Stimulated activated naive B cell treated with anti-CD40 and anti-IgM and Interleukin-4, amounts not matched to agents 10 μg/mL and 1 μg/mL and 100 μg/mL, for 72 hours (primary cell): ENCODE measurements at places on chromosomes 13 and 19.

- no peak for DNase-seq
These were observed 800.1 kb upstream of the PCDH9 start for GRCh38 chr13:68030152-68030809.

DNA sequence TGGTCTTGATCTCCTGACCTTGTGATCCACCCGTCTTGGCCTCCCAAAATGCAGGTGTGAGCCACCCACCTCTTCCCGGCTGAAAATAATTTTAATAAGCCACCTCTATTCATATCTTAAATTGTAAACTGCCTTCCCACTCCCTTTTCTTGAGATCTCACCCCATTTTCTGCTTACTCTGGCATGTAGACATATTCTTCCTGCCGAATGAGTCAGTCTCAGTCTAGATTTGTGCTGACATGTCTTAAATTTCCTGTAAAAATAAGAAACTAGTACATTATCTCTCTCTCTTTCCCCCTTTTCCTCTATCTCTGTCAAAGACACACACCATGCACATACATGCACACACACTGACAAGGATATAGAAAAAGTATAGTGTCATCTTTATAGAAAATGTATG lies 60.9 kb downstream of the THSD1 start:
- DNase-seq = no peak

- DNase-seq = no peak
These were observed 1212.8 kb downstream of the DIAPH3 start for GRCh38 chr13:58950911-58951310.

- DNase-seq = no peak
These were observed 40.3 kb downstream of the MPHOSPH8 start for GRCh38 chr13:19673473-19674430.

DNA sequence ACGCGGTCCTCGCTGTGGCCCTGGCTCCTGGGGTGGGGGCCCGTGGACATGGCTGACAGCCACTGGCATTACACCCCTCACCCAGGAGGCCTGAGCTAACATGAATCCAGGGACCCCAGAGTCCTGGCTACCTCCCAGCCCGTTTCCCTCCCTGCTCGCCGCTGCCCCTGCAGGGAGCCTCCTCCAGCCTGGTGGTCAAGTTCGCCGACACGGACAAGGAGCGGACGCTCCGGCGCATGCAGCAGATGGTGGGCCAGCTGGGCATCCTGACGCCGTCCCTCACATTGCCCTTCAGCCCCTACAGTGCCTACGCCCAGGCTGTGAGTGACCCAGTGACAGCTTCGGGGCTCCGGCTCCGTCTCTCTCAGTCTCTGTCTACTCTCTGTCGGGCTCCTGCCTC lies 56.6 kb downstream of the CELF5 start:
- DNase-seq = no peak

GRCh38 chr13:31350560-31350959 lies 150.8 kb downstream of the B3GLCT start:
- no peak for DNase-seq

- DNase-seq = no peak
These were observed 35.2 kb upstream of the GRTP1 start for GRCh38 chr13:113398963-113399754.

DNA sequence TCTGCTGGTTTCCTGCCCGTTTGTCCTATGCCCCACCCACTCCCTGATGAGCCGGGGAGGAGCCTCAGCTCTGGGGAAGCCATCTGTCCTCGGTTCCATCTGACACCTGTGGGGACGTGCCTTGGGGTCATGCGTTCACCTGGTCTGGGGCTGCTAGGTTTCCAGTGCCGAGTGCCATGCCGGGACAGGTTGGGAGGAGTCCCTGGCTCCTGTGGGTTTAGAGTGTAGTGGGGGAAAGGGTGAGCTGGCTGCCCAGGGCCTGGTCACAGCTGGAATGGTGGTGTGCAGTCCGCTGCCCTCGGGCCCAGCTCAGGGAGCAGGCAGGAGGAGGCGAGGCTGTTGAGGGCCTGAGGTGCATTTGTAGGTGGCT lies 2.5 kb downstream of the KDM4B start:
- DNase-seq = no peak

DNA sequence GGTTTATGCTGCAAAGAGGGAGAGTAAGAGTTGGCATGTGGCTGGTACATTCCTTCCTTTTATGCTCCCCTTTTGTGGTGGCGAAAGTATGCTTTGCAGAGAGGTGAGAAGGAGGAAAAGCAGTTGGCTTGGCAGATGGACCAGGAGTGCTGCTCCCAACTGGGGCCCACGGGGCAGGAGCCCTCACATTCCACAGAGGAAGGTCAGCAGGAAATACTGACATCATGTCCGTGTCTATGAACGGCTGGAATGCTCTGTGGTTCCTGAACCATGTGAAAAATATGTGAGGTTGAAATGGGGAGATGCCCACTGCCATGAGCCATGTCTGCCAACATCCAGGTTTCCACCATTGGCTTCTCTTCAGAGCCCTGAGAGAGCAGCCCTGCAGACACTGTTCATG lies 33.3 kb upstream of the GAS6 start:
- DNase-seq = no peak

DNA sequence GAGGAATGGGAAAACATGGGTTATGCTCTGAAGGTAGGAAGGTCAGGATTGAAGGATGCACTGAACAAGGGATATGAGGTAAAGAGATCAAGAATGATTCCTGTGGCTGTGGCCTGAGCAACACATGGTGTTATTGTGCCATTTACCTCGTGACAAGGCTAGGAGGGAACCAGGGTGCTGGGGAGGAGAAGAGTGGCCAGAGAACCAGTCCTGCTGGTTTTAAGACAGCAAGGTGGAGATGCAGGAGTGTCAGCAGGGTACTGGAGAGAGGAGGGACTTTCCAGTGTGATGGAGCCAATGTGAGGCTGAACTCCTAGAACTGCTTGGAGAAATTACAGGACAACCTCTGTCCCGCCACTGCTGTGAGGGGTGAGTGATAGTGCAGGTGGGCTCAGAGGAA lies 282.4 kb downstream of the MYO16 start:
- no peak for DNase-seq

GRCh38 chr13:26957182-26957581 lies 196.6 kb upstream of the GPR12 start:
- DNase-seq = no peak

GRCh38 chr13:76764429-76764828 lies 121.8 kb downstream of the KCTD12 start:
- DNase-seq = no peak

DNA sequence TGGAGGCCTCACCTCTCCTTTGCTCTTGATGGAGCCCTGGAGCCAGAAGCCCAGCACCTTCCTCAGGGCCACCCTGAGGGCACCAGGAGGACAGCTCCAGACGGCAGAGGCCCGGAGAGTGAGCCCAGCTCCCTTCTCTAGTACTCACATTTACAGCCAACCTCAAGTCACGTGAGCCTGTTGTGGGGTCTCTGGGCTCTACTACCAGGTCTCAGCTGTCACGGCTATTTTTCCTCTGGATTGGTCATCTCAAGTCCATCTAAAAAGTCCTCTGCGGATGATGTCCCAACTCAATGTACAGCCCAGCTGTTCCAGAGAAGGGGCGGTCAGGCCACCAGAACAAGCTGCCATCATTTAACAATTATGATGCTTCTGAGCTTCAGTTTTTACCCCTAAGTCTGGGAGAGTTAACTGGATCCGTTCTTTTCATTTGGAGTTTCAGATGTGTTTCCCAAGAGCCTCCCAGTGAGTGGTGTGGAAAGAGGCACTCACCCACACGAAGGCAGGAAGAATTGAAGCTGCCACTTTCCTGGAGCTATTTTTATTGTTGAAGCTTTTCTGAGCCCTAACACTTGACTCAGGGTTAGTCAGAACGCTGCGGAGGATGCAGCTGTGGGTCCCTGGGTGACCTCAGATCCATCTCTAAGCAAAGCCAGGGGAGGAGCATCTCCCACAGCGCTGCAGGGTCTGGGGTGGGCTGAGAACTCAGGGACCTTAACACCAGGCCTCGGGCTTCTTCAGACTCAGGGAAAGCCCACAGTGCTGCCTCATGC lies 143.5 kb upstream of the UBL3 start:
- DNase-seq = no peak

DNA sequence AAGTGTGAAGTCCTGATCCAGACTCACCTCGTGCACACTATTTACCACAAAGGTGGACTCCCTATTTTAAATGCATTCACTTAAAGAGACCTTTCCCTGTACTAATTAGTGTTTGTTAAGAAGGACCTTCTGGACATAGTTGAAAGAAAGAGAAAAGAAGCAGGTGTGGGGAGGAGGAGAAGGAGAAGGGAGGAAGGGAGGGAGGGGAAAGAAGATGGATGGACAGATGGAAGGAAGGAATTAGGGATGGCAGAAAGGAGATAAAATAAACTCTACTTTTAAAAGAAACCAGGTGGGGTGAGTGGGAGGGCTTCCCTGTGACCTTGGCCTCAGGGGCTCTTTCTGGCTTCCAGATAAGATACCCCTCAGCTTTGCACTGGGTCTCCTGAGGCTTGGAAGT lies 21.4 kb downstream of the ZNF175 start:
- DNase-seq = no peak

DNA sequence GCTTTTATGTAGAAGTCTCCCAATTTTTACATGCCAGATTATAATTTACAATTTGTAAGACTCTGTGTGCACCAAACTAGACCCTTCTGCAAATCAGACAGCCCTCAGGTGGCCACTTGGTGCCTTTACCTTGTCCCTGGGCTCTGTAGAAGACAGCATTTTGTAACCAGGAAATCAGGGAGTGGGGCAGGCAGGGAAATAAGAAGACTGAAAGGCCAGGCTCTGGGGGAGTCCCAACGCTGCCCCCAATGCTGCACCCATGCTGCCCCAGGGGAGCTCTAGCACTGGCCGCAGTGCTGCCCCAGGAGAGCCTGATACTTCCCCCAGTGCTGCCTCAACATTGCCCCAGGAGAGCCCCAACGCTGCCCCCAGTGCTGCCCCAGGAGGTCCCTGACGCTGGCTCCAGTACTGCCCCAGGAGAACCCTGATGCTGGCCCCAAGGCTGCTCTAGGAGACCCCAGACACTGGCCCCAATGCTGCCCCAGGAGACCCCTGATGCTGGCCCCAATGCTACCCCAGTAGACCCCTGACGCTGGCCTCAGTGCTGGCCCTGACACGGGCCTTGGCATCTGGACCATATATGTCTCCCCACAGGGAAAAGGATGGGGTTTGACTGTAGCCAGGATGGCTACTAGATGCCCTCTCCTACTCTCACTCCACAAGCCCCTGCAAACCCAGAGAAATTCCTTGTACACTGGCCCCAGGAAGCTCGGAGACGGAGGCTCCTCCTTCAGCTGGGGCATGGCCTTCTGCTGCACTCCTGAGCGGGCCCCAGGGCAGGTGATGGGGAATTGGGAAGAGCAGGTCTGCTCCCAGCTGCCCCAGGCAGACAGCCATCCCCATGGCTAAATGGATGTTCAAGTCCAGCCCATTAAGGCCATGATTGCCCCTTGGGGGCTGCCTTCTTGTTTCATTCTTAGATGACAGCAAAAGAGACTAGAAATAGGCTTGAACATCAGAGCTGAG lies 23.6 kb downstream of the VSTM2B start:
- DNase-seq = no peak

DNA sequence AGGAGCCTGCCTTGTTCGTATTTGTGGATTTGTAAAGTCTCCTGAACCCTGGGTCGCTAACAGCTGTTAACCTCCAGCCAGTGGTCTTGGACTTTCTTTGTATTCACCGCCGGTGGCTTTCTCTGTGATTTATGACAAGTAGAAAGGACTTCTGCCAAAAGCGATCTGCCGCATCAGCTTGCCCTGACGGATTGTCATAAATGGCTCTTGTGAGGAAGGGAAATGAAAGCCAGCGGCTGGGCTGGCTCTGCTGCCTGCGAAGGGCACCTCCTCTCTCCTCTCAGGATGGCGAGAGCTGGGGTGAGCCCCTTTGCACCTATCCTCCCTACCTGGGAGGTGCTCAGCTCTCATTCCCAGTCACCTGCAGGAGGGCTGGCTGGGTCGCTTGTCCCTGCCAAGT lies 25.6 kb downstream of the DHRS12 start:
- DNase-seq = no peak

GRCh38 chr19:31127134-31127967 lies 221.9 kb downstream of the TSHZ3 start:
- no peak for DNase-seq
